ENCODE measurements at places on chromosomes 4 and X.

- no peak for DNase-seq
Measured at GRCh38 chr4:33961761-33962160, 2282.6 kb downstream of the ARAP2 start.

DNA sequence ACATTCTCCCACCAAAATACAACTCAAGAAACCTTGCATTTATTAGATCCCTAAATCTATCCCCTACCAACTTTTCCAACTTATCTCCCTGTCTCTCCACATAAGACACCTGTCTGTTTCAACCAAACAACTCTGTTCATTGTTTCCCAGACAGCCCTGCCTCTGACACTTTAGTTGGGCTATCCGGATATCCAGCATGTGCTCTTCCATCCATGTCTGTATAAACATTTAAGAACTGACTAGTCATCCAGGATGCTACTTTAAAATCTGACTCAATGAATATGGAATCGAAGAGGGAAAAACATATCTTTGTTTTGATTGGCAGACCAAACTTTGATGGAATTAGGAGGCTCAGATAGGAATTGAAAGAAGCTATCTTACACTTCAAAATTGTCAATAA lies 143.2 kb upstream of the DCAF8L1 start:
- no peak for DNase-seq

GRCh38 chr4:117203231-117203630 lies 117.9 kb upstream of the TRAM1L1 start:
- no peak for DNase-seq

- no peak for DNase-seq
Measured at GRCh38 chrX:141405486-141405852, 163.2 kb upstream of the SPANXC start.

- no peak for DNase-seq
Measured at GRCh38 chrX:16628946-16629595, 20.9 kb upstream of the S100G start.

- DNase-seq: no peak
Measured at GRCh38 chr4:183240581-183241321, 79.3 kb downstream of the CLDN22 start.

- no peak for DNase-seq
Measured at GRCh38 chr4:82797405-82798111, 1.0 kb downstream of the SCD5 start.

DNA sequence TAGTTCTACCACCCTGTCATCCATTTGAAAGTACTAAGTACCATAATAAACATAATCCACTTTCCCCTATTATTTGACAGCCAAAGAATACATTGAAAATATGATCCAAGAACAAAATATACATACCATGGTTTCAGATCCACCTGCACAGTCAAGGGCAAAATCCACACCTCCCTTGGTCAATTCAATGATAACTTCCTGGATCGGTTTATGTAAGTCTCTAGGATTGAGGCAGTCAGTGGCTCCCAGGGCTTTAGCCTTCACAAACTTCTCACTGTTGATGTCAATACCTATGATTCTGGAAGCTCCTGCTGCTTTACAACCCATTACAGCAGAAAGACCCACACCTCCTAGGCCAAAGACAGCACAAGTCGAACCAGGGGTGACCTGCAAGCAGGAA lies 12.7 kb downstream of the ADH4 start:
- no peak for DNase-seq

DNA sequence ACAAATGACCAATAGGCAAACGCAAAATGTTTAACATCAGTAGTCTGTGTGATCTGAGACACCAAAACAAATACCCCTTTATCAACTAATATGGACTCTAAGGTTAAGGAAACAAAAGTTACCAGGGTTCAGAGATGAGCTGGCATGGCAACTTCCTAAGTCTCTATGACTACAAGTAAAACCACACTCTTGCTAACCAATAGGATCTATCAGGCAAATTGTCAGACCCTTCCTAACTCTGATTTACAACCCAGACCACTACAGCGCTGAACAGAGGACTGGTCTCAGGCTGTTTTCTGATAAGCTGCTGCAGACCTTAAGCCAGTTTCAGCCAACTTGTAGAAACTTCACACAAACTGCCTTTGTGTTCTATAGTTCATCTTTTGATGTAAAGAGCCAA lies 608.0 kb downstream of the TLL1 start:
- DNase-seq: no peak

GRCh38 chr4:146960634-146961033 lies 15.0 kb upstream of the TTC29 start:
- DNase-seq: no peak

DNA sequence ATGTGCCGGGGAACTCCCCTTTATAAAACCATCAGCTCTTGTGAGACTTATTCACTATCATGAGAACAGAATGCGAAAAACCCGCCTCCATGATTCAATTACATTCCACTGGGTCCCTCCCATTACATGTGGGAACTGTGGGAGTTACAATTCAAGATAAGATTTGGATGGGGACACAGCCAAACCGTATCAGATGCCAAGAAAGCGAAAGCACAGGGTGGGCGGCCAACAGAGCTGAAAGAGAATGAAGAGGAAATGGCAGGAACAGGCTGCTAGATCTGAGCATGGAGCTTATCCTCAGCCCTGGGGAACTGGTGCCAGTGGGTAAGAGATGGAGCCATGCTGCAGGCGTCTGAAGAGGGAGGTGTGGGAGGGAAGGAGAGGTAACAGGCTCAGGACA lies 117.7 kb upstream of the PNPLA4 start:
- DNase-seq: no peak

GRCh38 chr4:1579901-1580691 lies 104.0 kb downstream of the FAM53A start:
- DNase-seq: no peak

- no peak for DNase-seq
Measured at GRCh38 chr4:40150932-40151331, 45.9 kb upstream of the RHOH start.

DNA sequence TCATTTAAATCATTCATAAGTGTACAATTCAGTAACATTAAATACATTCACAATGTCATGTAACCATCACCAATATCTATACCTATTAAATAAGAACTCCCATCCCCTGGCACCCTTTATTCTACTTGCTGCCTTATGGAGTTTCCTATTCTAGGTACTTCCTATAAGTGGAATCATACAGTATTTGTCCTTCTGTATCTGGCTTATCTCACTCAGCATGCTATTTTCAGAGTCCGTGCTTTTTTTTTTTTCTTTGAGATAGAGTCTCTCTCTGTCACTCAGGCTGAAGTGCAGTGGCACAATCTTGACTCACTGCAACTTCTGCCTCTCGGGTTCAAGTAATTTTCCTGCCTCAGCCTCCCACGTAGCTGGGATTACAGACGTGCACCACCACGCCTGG lies 67.9 kb upstream of the STOX2 start:
- DNase-seq: no peak

- DNase-seq: no peak
Measured at GRCh38 chr4:40502934-40503333, 126.7 kb downstream of the RBM47 start.

Data from NCI-H2107 (cell line).